ENCODE measurements at places on chromosomes 1 and 21.

- no peak for DNase-seq
Observed at GRCh38 chr1:96688767-96689166, 32.8 kb upstream of the PTBP2 start.

GRCh38 chr1:14010476-14010875 lies 310.5 kb downstream of the PRDM2 start:
- no peak for DNase-seq

DNA sequence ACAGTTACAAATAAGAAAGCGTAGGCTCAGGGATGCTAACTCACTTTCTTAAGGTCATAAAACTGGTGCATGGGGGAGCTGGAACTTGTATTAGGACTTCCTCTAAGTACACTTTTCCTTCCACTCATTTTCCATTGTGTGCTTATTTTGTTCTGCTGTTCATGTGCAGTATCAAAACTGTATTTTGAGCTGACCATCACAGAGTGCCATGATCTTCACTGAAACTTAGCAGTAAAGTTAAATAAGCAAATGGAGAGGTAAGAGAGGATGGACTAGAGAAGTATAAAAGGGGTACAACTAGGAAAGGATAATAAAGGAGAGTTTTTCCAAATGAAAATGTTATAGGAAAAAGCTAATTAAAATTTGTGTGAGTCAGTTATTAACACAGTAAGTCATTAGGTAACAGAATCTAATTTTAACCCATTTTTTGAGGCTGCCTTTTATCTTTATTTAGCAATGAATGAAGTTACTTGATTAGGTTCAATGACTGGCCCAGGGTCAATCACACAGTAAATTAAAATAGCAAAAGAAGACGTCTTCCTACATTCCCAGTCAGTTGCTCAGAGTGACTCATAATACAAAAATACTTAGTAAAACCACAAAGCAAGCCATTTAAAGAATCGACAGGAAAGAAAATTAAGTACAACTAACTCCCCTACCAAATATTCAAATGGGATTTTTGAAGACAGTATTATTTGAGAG lies 165.8 kb upstream of the C1orf105 start:
- DNase-seq, result no peak

DNA sequence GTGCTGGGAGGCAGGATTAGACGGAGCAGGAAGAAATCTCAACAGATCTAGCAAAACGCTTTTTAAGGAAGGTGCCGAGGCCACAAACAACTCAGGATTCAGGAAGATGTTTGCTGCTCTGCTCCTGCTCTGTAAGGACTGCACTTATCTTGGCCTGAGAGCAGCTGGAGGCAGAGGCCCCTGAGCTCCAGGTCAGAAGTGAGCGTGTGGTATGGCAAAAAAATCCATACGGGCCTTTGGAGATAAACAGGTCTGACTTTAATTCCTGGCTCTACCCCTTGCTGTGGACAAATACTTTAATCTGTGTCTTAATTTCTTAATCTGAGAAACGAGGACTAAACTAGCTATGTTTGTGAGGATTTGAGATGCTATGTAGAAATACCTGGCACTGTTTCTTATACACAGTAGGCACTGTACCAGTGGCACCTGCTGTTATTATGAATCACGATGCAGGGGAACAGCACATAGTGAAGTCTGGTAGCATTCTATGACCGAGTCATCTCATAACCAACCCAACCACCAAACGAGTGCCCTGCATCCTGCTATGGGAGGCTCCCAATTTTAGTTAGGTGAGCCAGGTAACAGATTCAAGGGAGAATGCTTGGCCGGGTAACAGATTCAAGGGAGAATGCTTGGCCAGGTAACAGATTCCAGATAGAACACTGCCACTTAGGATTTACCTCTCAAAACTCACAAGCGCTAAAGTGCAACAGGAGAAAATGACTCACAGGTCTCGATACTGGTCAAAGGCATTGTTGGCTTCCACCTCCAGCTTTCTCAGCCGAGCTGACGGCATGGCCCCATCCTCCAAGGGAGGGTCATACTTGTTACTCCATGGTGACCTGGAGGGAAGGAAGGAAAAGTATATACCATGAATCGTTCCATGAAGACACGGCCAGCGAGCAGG lies 65.9 kb downstream of the SLC66A1 start:
- no peak for DNase-seq

- DNase-seq, result peak; percentile 71
Observed at GRCh38 chr1:201982082-201982622, 296 bp upstream of the RNPEP start.

- no peak for DNase-seq
Observed at GRCh38 chr1:59718989-59719360, 95.8 kb upstream of the HOOK1 start.

DNA sequence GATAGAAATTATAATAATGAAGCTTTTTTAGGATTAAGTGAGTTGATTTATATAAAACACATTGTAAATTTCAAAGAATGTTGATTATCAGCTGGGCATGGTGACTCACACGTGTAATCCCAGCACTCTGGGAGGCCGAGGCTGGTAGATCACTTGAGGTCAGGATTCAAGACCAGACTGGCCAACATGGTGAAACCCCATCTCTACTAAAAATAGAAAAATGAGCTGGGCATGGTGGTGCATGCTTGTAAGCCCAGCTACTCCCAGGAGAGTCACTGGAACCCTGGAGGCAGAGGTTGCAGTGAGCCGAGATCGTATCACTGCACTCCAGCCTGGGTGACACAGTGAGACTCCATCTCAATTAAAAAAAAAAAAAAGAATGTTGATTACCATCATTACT lies 18.4 kb downstream of the ADAMTS1 start:
- no peak for DNase-seq

DNA sequence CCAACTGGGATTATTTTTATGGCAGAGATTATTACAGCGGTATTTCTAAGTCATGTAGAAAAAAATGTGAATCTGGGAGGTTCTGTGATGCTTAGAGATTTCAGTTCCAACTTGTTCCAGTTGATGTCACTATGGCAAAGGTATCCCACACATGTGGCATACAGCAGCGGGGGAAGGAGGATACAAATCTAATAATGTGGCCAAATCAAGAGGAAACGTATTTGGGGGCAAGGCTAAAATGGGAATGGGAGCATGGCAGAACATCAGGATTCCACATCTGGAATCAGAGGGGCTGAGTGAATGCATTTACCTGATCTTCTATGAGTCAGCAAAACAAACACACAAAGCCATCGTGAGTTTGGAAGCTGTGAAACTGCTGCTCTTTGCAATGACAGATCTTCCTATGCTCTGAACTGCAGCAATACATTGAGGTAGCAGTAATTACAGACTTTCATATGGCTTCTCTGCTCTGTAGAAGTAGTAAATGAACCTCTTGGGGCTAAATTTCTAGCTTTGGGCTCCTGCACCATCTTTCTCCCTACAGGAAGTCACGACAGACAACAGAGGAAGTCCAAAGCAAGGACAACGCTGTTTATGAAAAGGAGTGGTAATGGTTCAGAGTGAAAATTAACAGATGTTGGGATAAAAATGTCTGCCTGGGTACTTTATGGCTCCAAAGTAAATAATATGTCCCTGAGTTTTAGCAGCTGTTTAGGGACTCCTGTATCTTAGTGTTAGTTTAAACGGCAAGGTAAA lies 55.5 kb downstream of the GABPA start:
- DNase-seq, result no peak

GRCh38 chr21:36835383-36835795 lies 131.1 kb downstream of the HLCS start:
- DNase-seq, result no peak

GRCh38 chr1:32199043-32199716 lies 1.2 kb upstream of the CCDC28B start:
- no peak for DNase-seq

- no peak for DNase-seq
Observed at GRCh38 chr1:159430985-159431384, 1.0 kb upstream of the OR10J4 start.

GRCh38 chr1:9278585-9279153 lies 14.0 kb upstream of the SPSB1 start:
- no peak for DNase-seq

GRCh38 chr1:190679044-190679443 lies 201.4 kb upstream of the BRINP3 start:
- DNase-seq, result no peak

GRCh38 chr1:12615159-12615864 lies 2.7 kb downstream of the DHRS3 start:
- DNase-seq, result no peak

DNA sequence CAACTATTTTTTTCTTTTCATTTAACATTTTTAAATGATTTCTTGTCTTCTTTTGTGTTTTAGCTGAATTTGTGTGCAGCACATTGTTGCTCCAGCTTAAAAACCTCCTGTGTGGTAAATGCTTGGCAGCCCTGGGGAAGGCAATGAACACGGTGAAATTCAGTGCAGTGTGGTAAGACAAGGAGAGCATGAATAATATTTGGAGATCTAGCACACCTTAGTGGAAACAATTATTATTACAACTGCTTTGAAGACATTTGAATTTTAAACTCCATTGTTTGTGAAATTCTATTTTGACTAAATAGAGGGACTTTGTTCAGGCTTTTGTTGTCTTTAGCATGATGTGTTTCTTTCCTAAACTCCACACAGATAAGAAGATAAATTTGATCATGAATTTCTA lies 242.6 kb upstream of the CXADR start:
- no peak for DNase-seq

DNA sequence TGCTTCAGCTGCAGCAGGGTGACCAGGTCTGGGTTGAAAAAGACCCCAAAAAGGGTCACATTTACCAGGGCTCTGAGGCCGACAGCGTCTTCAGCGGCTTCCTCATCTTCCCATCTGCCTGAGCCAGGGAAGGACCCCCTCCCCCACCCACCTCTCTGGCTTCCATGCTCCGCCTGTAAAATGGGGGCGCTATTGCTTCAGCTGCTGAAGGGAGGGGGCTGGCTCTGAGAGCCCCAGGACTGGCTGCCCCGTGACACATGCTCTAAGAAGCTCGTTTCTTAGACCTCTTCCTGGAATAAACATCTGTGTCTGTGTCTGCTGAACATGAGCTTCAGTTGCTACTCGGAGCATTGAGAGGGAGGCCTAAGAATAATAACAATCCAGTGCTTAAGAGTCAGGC lies 2.9 kb downstream of the C1QA start:
- no peak for DNase-seq

- DNase-seq, result no peak
Observed at GRCh38 chr1:81126989-81127581, 673.6 kb upstream of the ADGRL2 start.

- no peak for DNase-seq
Observed at GRCh38 chr1:107782217-107782845, 182.6 kb downstream of the VAV3 start.

DNA sequence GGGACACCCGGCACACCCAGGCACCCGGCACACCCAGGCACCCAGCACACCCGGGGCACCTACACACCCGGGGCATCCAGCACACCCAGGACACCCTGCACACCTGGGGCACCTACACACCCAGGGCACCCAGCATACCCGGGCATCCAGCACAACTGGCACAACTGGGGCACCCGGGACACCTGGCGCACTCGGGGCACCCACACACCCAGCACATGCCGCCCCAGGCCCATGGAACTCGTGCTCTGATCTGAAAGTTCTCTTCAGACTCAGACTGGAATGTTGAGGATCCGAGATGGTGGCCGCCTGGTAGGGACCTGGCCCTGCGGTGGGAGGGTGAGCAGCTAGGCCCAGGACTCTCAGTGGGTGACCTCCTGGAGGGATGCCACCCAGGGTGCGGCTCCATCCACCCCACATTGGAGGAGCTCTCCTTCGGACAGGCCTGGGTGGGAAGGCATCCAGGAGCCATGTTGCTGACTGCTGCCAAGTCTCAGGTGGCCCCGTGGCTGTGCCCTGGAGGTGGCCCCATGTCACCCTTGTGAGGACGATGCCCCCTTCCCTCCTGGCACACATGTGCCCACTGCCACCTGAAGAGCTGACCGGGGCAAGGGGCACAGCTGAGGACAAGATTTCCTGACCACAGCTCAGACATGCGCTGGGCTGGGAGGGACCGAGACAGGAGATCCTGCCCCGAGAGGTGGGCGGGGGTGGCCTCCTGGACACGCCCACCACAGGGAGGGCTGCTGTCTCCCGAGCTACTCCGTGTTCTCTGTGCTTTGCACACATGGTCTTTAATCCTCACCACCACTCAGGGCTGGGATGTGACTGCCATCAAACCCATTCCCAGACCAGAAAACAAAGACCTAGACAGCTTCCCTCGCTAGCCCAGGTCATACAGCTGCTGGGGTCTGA lies 37.0 kb downstream of the UBE2G2 start:
- no peak for DNase-seq

- no peak for DNase-seq
Observed at GRCh38 chr1:85570446-85571180, 9.9 kb upstream of the CCN1 start.

DNA sequence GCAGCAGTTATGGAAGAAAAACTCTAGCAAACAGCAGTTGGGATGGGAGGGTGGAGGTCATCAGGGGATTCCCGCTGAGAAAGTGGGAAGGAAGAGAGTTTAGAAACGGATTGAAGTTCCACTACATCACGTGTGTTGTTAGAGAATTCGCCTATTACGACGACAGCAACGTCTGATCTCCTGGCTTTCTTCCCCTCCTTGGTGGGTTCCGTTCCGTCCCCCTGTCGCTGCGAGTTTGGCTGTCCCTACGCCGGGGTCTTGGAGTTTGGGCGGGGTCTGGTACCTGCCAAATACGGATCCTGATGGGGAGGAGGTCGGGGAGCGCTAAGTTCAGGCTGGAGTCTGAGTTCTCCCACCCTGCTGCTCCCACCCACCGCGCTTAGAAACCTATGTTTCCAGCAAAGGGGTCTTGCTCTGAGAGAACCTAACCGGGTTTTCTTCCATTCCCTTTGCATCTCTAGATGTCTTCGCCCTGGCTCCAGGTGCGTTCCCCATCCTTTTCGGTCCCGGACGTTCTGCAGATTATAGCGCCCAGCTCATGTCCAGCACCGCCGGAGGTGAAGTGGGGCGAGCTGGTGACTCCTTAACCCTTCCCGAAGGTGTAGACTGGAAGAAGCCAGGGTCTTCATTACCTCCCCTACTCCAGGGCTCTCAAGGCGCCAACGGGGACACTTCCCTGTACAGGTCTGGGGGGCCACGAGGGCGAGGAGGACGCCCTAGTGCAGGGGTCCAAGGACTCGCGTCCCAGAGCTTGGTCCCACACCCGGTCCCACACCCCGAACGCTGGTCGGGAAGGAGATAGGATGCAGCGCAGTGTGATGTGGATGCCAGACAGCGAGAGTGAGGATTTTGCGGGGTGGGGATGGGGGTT lies 641 bp upstream of the KCNK2 start:
- DNase-seq, result no peak

DNA sequence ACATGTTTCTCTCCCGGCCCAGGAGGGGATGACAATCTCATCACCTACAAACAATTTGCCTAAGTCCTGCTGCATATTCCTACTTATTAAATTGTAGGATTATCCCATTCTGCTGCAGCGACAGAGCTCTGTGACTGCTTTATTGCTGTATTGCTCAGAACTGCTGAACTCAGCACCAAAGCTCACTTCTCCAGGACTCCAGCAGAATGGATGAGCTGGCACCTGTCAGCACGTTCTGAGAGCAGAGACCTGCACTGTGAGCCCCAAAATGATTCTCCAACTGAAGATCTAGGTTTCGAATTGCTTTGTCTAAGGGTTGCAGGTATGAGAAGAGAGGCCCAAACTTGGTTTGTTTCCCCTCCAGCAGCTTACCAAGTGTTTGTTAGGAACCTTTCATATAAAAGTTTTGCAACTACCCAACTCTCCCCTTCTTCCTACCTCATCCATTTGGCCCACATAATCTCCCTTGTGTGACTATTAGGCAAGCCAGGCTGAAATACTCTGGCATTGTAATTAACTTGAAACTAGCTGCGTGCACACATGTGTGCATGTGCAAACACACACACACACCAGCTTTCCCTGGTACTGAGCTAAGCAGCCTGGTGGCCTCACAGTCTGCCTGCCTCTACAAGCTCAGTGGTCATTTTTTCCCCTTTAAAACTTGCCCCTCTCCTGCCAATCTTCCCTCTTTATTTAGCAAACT lies 161.4 kb upstream of the CAMK1G start:
- DNase-seq, result no peak
